ENCODE measurements at places on chromosomes 13 and 19.

GRCh38 chr13:110610955-110611595 lies 4.3 kb upstream of the NAXD start:
- DNase-seq = no peak

GRCh38 chr13:77698201-77699058 lies 943 bp downstream of the SLAIN1 start:
- peak; percentile 8 for DNase-seq

DNA sequence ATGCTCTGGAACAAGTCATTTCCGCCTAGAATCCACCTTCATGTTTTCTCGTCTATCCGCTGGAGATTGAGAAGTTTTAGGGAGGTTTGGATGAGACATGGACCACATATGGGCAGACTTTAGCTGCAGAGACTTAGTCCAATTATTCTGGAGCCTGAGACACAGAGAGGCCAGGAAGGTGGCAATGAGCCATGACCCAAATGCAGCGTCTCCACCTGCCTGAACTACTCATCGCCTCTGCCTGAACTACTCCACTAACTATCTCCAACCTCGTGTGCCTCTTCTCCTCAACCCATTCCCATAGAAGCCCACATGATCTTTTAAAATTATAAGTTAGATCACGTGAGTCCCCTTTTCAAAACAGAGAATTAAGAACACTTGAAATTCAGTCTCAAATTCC lies 5.6 kb downstream of the PLEKHA4 start:
- no peak for DNase-seq

GRCh38 chr13:33639626-33640080 lies 178.3 kb upstream of the RFC3 start:
- no peak for DNase-seq

- DNase-seq = peak; percentile 85
Measured at GRCh38 chr19:6092329-6093286, 17.7 kb downstream of the RFX2 start.

DNA sequence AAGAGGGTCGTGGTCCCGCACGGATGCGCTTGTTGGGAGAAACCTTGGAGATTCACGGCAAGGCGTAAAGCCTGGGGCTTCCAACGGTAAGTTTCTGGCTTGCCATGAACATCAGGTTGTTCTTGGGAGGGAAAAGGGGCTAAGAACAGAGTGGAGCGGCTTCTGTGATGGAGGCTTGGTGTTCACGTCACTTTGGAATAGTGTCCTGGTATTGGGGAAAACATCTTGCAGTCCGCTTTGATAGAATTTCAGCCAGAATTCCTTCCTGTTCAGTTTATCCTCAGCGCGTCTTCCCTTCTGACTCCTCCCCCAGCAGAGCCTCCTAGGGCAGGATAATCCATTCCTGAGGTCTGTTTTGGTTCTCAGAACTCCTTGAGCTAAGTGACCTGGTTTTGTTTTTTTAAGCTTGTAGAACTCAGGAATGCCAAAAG lies 2.0 kb downstream of the KCTD15 start:
- DNase-seq = no peak

DNA sequence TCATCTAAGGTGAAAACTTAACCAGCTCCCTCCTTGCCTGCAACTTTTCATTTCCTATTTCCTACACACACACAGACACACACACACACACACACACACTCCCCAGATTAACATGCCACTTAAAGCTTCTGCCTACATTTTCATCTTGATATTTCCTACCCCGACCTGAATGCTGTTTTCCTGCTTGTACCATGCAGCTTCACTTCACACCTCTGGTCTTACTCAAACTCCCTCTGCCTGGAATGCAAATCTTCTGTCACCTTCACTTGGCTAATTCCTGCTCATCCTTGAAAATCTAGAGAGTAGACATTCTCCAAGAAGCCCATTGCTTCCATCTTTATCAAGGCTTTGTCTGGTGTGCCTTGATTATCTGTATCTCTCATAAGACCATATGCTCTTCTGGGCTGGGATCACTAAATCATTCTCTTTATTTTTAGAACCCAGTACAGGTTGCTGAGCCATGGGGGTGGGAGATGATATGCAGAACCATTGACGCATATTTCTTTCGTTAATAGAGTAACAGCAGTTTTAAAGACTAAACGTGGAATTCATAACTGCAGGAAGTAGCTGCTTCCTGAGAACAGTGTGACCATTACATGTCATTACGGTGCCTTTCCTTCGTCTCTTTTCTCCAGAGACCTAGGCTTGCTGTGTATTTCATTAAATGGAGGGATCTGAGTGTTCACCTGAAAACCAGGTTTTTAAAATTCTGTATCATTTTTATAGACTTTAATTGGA lies 37.7 kb downstream of the CNMD start:
- no peak for DNase-seq

GRCh38 chr19:6271251-6271650 lies 8.5 kb downstream of the MLLT1 start:
- no peak for DNase-seq

DNA sequence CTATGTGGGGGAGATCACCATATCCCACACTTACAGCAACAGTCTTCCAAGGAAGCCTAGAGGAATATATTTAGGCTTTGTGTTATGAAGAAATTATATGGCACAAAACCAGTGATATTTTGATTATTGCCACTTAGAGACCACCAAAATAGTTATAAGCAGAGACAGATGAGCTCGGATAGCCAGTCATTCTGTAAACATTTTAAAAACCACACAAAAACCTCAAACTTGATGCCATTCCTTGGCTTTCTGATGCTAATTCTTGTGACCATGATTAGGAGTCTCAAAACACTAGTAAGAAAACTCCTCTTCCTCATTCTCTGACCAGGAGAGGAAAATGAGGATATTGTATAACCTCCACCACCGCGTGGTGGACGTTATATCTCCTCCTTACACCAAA lies 496.4 kb downstream of the FOXO1 start:
- no peak for DNase-seq

DNA sequence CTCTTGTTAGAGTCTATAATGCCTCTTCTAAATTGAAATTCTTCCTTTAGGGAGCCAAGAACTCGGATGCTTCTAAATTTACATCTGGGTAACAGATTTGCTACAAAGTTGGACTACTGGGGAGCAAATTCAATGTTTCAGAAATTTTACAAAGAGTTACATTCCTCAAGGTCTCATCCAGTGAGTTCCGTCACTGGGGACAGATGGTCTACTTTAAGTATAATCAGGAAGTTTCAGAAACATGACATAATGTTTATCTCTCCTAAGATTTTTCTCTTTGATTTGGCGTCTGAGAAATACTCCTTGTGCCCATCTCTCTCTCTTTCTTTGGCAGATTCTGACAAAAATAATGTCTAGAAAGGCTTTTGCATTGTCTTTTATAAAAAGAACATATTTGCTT lies 81.5 kb upstream of the MBNL2 start:
- DNase-seq = no peak

- DNase-seq = no peak
Measured at GRCh38 chr19:8478598-8478997, 23.8 kb downstream of the PRAM1 start.

GRCh38 chr13:67120872-67121531 lies 109.1 kb downstream of the PCDH9 start:
- no peak for DNase-seq

DNA sequence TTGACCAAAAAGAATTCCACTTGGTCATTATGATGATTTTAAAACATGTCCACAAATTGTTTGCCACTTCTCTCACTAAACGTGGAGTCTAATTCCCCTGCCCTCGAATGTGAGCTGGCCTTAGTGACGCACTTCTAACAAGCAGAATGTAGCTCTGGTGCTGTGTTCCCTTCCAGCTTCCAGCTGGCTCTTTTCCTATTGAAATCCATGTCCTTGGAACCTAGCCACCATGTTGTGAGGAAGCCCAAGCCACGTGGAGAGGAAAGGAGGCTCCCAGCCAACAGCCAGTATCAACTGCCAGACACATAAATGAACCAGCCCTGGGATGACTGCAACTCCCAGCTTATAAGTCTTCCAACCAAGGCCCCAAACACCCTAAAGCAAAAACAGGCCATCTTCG lies 23.6 kb upstream of the CEBPA start:
- no peak for DNase-seq

DNA sequence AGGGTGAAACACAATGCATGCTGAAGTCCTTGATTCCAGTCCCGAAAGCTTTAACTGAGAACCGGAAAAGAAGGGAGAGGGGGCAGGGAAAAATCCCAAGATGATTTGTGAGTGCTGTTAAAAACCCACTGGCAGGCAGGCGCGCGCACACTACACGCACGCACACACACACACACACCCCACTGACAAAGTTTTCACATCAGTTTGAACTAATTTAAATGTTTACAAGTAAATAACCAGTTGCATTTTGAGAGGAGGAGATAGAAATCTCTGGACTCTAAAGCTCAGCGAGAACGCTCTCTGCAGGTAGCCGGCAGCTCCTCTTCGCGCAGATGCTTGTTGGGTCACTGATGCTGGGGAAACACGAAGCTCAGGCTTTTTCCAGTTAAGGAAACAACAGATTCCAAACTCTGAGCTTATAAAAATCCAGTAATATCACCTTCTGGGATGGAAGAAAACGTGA lies 818 bp upstream of the SLITRK1 start:
- no peak for DNase-seq

- DNase-seq = no peak
Measured at GRCh38 chr13:110232142-110232541, 74.8 kb downstream of the COL4A1 start.

- DNase-seq = no peak
Measured at GRCh38 chr19:35253316-35254286, 4.8 kb downstream of the LSR start.

DNA sequence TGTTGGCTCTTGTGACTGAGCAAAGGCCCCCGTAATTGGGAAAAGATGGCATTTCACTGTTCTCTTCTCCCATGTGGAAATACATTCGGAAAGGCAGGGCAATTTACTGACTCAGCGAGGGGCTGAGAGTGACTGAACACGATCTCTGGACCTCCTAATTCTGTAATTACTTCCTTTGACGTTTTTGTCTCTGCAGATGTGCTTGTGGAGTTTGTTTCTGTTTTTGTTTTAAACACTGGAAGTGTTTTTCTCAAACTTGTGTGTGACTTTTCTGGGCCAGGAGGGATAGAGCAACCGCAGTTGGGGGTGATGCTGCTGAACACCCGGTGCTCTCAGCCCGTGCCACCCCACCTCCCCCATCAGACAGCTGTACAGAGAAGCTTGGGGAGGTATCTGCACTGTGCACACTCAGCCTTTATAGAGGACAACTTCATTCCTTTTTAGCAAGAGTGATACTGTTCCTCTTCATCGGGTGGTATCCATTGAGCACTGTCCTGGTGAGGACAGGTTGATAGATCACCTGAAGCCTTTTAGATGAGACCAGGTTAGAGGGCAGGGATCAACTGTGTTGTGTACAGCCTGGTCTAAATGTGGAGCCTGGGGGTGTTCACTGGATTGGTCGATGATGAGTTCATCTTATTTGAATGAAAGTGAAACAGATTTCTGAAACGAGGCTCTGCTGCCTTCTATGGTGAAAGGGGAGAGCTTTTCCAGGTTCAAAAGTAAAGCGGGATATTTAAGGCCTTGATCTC lies 117.4 kb downstream of the ESD start:
- no peak for DNase-seq

DNA sequence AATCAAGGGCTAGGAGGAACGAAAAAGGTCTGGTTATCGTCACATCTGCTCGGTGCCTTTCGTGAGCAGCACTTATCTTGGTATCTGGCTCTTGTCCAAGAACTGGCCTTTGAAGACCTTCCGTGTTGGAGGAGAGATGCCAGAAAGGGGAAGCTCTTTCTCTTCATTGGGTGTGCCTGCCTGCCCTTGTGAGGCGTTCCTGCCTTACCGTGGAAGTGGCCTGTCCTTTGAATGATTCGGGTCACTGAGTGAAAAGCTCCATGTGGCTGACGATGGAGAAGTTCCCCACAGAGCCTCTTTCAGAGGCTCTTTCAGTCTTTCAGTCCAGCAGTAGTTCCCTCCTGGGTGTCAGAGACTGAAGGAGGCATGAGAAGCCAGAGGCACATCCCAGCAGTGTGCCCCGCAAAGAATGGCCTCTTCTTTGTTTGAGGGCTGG lies 121.5 kb upstream of the SLC10A2 start:
- no peak for DNase-seq

DNA sequence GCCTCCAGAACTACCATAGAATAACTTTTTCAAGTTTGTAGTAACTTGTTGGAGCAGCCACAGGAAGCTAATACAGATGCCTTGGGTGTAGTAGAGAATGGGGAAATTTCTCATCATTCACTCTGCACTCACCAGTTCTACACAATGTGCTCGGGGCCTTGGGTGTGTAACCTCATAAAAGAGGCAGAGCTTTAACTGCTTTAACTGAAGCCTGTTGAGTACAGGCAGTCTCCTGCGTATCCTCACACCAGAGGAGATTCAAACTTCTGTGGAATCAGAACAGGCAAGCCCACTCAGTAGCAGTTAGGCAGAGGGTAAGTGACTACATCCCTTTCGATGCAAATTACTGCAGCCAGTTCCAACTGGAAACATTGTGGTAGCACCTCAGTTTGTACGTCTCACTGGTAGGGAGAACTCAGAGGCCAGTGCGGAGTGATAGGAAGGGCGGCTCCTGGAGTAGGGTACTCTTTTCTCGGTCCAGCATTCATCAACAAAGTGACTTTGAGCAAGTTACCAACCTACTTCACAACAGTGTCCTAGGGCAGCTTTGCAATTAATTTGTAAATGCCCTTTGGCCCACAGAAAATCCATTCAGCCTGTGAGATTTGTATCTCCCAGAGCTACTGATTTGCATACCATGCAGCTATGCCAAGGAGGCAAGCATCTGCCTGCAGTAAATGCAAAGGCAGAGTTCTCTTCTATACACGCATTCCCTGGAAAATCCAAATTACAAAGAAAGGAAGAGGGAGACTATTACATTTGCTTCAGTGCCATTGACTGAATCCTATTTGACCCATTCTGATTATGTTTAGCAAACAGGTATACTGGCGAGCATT lies 904.3 kb downstream of the DIAPH3 start:
- DNase-seq = no peak

GRCh38 chr13:34108410-34108809 lies 290.5 kb downstream of the RFC3 start:
- peak; percentile 41 for DNase-seq

DNA sequence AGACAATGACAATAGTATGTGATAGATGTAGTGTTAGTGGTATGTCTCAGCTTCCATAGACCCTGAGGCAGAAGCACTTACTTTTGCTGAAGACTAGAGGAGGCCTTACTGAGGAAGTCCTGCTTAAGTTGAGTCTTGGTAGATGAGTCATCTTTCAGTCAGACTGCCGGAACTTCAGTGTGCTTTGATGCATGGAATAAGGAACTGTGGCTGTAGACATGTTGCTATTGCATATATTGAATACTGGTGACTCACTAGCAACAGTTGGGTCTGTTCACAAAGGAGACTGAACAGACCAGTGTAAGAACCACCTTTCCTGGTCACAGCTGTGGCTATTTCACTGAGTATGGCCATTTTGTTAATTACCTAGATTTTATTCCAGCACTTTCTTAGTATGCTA lies 1000.6 kb downstream of the OLFM4 start:
- DNase-seq = no peak

GRCh38 chr13:38334845-38335244 lies 14.8 kb upstream of the UFM1 start:
- DNase-seq = no peak

- no peak for DNase-seq
Measured at GRCh38 chr13:40519637-40520036, 146.8 kb downstream of the FOXO1 start.

Measured in PC-9 (cell line).